ENCODE measurements at places on chromosomes 5 and 9.

DNA sequence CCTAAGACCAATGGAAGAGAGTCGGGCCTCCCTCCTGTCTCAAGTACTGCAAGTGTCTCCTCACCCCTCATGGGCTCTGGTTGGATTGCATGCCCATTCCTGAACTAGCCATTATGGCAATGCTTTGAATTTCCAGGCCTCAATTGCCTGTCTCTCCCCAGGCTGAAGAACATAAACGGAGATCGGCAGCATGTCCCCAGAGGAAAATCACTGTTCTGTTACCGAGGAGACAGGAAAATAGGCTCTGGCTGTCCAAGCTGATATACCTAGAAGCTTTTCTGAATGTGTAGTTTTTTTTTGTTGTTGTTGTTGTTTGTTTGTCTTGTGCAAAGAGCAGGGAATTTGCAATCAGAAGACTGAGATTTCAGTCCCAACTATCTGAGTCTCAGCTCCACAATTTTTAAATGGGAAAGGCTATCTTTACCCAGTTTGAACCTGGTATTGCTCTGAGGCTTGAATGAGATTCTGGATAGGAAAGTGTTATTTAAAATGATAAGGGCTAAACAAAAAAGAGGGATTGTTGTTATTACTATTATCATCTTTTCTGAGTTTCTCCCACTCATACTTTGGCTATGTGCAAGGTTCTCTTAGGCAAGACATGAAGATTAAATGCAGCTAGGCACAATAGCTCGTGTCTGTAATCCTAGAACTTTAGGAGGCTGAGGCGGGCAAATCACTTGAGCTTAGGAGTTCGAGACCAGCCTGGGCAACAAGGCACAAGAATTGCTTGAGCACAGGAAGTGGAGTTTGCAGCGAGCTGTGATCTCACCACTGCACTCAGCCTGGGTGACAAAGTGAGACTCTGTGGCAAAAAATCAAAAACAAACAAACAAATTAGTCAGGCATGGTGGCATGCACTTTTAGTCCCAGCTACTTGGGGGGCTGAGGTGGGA is 77.2 kb upstream of the KLF9 start:
- no peak for DNase-seq

DNA sequence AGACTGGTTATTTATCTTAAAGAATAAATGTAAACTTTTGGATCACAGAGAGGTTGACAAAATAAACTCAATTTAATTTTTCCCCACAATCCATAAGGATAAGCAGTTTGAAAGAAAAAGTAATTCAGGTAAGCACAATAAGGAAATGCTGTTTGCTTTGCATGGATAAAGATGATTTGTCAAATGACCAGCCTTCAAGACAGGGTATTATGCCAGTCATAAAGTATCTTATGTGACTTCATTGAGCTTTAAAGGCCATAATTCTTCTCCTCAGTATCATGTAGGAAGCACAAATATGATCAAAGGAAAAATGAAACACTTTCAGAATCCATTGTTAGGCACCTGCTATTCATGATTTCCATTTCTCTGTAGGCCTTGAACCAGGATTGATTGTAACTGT is 180.7 kb upstream of the PPP1R2B start:
- no peak for DNase-seq

DNA sequence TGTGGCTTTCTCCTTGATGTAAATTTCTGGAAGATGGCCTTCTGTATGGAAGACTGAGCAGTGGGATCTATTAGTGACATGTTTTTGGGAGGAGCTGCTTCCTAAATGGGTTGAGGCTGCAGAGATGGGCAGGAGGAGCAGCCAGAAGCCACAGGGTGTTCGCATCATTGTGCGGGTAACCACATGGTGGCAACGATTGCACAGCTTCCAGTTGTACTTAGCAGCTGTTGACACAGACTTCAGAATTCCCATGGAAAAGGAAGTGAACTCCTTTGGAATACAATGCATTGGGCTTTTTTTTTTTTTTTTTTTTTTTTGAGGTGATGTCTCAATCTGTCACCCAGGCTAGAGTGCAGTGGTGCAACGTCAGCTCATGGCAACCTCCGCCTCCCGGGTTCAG is 297.3 kb downstream of the NR3C1 start:
- DNase-seq, result no peak

DNA sequence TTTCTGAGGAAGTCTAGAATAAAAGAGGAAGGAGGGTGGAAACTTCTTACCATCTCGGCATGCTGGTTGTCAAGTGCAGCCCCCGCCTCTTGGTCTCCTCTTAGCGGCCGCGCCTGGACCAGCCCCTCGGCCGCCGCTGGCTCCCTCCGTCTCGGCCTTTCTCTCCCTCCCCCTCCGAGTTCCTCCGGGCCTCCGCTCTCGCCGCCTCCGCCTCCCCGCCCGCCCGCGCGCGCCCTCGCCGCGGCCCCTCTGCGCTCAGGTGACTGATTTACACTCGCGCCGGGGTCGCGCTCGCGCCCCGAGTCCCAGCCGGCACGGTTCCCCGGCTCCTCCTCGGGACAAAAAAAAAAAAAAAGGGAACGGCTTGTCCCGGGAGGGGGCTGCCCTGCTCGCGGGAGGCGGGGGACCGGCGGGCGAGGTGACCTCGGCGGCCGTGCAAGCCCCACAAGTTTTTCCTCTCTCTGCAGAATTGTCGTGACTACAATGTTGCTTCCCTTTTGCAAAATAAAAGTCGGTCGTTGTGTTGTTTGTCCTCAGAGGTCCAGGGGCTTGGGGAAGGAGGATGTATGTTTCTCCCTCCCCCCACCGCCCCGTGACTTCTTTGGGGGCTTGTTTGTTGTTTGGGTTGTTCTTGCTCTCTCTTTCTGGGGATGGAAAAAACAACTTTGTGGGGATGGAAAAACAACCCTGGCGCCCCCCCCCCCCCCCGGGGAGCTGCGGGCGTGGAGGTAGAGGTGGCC is at the start of gene BNC2:
BNC2 (minus strand) TSS at position 75 of the 740 bp plus-strand sequence; CDS start at position 53, 22 bp downstream.
- no peak for DNase-seq

DNA sequence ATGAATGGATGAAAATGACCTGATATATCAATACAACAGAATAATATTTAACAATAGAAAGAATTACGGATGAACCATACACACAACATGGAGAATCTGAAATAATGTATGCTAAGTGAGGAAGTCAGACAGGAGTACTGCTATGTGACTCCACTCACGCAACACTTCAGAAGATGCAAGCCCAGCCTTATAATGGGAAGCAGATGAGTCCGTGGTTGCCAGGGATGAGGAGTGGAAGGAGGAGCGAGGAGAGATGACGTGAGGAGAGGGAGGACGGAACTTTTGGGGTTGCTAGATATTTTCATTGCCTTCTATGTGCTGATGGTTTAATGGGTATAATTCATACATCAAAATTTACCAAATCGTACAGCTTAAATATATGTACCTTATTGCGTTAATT is 55.4 kb upstream of the ERCC6L2 start:
- no peak for DNase-seq

- no peak for DNase-seq
Observed at GRCh38 chr5:170614065-170614490, 110.3 kb downstream of the KCNIP1 start.

GRCh38 chr5:53969176-53969730 is 341.1 kb downstream of the ARL15 start:
- DNase-seq, result no peak

DNA sequence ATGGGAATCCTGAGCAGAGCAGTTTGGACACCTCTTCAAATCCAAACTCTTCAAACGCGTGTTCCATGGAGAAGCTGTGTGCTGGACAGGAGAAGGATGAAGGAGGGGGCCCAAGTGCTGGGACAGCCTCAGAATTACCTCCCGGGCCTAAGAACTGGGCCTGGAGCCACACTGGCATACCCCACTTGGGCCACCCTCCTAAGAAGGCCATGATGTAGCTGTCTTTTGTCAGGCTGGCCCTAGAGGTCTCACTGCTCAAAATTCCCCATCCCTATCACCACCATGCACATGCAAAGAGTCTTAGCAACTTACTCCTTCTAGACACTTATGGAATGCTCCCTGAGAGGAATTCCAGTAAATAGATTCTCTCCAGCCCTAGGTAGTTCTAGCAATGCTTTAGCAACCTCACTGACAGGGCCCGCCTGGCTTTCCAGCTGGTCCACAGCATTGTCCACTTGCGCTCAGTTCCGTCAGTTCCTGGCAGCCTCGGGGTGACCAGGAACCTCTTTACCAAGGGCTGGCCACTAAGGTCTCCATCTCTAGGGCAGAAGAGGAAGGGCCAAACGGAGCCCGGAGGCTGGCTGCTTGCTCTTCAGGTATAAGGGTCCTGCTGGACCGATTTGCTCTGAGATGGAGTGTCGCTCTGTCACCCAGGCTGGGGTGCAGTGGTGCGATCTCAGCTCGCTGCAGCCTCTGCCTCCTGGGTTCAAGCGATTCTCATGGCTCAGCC is 75.3 kb downstream of the RGS3 start:
- DNase-seq, result no peak

DNA sequence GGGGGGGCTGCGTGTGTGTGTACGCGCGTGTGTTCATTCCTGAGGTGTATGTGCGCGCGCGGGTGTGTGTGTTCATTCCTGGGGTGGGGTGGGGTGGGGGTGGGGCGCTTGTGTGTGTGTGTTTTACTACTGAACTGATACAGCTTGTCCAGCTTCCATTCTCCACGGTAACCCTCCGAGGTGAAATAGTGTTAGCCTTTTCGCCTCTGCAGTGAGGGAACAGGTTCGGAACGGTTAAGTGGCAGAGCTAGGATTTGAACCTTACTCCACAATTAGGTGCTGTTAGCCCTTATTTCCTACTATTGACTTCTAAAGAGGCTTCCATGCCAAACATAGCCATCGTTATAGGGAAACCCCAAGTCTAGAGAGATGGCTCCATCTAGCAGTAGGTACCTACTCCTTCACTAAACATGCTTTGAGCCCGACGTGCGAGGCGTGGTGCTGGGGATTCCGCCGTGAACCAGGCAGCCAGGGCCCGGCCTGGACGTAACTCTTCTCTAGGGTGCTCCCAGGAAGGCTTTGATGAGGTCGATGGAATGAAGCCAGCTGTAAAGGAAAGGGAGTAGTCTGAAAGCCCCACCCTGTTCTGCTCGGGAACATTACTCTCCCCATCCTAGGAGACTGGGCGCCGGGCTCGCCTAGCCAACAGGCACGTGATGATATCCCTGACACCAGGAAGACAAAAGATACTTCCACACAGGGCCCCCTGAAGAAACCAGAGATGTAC is 782 bp upstream of the SKP1 start:
- DNase-seq, result no peak

DNA sequence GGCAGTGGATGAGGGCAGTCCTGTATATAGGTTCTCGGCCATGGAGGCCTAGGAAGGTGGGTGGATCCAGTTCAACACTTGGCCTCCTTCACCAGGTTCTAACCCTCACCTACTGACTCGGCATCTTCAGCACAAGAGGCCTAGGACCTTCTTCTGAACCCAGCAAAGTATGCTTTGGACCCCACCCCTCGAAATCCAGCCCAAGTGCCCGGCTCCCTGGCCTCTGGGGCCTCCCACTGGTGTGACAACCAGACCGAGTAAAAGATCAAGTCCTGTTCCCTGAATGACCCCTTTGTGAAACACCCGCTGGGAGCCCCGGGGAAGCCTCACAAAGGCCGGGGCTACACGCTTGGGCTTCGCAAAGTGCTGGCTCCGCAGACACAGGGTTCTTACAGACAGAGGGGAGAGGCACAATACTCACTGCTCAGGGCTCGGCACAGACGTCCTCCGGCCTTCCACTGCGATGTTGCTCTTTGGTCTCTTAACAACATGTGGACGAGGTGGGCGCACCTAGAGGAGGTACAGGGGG is 47.0 kb downstream of the CRB2 start:
- DNase-seq, result no peak

GRCh38 chr5:87061046-87061445 is 206.6 kb upstream of the RASA1 start:
- no peak for DNase-seq

GRCh38 chr5:176723440-176723839 is 76.2 kb downstream of the TSPAN17 start:
- DNase-seq, result no peak

DNA sequence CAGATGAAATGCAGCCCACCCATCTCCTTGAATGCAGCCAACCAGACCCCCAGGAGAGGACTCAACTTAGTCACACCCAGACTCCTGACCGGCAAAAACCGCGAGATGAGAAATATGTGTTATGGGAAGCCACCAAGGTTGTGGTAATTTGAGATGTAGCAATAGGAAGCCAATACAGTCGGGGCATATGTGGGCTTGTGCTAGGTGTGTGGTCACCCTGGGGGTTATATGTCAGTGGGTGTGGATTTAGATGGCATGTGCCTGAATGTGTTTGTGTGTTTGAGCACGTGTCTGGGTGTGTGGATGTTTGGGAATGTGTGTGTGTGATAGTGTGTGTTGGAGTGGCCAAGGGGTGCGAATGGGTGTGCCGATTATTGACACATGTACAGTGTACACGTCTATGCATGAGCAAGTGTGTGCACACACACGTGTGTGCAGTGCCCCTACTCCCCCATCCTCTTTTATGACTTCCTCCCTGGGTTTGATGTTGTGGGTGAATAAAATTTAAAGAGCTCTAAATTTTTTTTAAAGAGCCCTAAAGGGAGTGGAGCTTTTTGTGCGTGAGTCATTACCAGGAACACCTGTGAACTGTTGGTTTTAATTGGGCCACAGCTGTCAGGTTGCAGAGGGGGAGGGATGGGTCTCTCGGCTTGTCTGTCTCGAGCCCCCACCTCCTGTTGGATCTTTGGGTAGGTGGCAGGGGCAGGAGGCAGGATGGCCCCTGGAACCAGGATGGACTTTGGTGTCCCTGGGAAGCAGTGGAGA is 86.8 kb downstream of the LHX2 start:
- DNase-seq, result no peak

- no peak for DNase-seq
Observed at GRCh38 chr9:124423591-124423990, 8.3 kb upstream of the PSMB7 start.

GRCh38 chr5:35476036-35476435 is 141.6 kb upstream of the SPEF2 start:
- no peak for DNase-seq

DNA sequence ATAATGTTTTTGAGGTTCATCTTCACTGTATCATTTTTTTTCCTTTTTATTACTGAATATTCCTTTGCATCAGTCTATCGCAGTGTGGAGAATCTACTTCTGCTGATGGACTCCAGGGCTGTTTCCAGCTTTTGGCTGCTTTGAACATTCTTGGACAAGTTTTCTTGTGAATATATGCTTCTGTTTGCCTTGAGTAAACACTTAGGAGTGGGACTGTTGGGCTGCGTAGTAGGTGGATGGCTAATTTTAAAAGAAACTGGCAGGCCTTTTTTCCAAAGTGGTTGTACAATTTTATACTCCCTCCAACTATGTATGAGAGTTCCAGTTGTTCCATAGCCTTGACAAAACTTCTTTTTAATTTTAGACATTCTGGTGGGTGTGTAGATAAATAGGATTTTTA is 102.4 kb downstream of the WDR41 start:
- no peak for DNase-seq

- DNase-seq, result no peak
Observed at GRCh38 chr9:95736370-95736769, 139.1 kb upstream of the ERCC6L2 start.

- no peak for DNase-seq
Observed at GRCh38 chr5:33565324-33565723, 124.6 kb downstream of the TARS1 start.

DNA sequence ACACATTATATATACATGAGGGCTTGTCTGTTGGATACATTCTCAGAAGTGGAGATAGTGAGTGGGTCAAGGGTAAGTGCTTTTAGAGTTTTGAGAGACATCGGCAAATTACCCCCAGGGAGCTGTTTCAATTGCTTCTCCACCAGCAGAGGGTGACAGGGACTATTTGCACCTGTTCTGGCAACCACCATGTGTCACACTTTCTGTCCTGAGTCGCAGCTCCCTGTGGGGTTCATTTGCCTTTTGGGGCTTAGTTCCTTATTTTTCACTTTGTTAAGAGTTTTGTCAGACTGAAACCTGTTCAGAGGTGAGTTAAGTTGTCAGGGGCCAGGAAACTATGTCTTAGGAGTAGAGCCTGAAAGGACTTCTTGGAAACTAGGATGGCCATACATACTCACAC is 20.1 kb upstream of the SLC36A1 start:
- DNase-seq, result no peak
